Heart right ventricle (tissue), 16 donors: ENCODE measurements at places on chromosomes 4 and X. TPM values are rescaled to one million over a fixed set of nuclear protein-coding genes. Genes with fewer than 3 reads are reported as not detected.

DNA sequence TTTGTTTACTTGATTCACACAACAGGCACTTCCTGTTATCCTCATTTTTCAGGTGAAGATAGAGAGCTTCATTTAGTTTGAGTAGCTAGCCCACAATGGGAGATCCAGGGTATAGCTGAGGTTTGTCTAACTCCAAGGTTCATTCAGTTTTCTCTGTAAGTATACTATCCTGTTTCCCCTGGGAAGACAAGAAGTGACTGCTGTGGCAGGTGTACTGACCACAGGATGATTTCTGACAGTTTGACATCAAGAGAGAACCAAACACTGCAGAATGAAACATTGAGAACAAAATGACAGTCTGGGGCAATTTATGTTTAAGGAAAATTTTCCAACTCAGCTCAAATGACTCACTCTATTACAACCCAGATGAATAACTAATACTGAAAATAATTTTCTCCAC, 958.0 kb downstream of the STPG2 start:
- H3K27me3 ChIP-seq: no peaks in the 10 kb centered on the region
- H3K4me3 ChIP-seq: no peak overlapping the region
- no peaks in the 10 kb centered on the region for H3K36me3 ChIP-seq
- H3K4me1 ChIP-seq: no peaks in the 10 kb centered on the region
- no peak for DNase-seq

- H3K27me3 ChIP-seq: no peaks in the 10 kb centered on the region
- H3K4me3 ChIP-seq: no peak overlapping the region
- no peak for DNase-seq
- no peaks in the 10 kb centered on the region for H3K36me3 ChIP-seq
Observed at GRCh38 chr4:176810481-176811249, 17.9 kb upstream of the VEGFC start.

GRCh38 chrX:149909324-149910177, 19.8 kb upstream of the HSFX4 start:
- no peak for DNase-seq
- H3K36me3 ChIP-seq: no peaks in the 10 kb centered on the region
- H3K27ac ChIP-seq: no peak overlapping the region
- H3K27me3 ChIP-seq: no peaks in the 10 kb centered on the region
- H3K4me1 ChIP-seq: no peaks in the 10 kb centered on the region
- no peak overlapping the region for H3K4me3 ChIP-seq

GRCh38 chr4:46999566-46999965, 6.2 kb upstream of the GABRA4 start:
- no peak for DNase-seq
- peaks cover 27% of the 10 kb centered on the region for H3K27me3 ChIP-seq
- H3K36me3 ChIP-seq: no peaks in the 10 kb centered on the region
- no peaks in the 10 kb centered on the region for H3K4me1 ChIP-seq
- H3K27ac ChIP-seq: peak overlapping the region; percentile 51

DNA sequence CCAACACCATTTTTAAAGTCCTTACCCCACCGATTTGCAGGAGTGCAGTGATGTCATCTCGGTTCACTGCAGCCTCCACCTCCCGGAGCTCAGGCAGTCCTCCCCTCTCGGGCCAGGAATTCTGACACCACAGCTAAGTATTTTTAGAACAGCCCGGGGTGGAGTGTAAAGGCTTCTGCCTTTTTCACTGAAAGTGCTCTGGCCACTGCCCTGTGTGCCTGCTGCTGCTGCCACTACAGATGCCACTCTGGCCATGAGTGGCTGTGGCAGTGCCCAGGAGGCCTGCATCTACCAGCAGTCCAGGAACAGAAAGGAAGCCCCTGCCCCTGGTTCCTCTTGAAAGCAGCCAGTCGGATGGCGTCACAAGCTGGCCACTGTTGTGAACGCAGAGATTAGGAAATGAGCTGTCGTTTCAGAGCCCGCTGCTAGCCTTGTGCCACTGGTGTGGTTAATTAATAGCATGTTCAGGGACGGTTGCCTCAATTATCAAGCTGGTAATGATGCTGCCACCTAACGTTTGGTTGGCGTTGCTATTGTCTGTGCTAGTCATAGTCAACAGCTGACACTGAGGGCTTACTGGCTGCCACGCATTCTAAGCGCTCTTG, 23.6 kb upstream of the TBC1D14 start:
- peak; percentile 53 for DNase-seq
- H3K36me3 ChIP-seq: no peaks in the 10 kb centered on the region

PAGE2B gene
- not detected for total RNA-seq

SYTL5 gene
- 0.99 TPM for total RNA-seq

SMIM10L2A gene
- total RNA-seq: 2.1 TPM

PPP2R3B gene
- 116 TPM for total RNA-seq
